ENCODE measurements at places on chromosomes 4 and X.
A peak's percentile ranks its signal among the peaks of the same experiment; 100 is the strongest.

GRCh38 chr4:27000122-27000521 lies 139.5 kb downstream of the STIM2 start:
- DNase-seq = no peak

DNA sequence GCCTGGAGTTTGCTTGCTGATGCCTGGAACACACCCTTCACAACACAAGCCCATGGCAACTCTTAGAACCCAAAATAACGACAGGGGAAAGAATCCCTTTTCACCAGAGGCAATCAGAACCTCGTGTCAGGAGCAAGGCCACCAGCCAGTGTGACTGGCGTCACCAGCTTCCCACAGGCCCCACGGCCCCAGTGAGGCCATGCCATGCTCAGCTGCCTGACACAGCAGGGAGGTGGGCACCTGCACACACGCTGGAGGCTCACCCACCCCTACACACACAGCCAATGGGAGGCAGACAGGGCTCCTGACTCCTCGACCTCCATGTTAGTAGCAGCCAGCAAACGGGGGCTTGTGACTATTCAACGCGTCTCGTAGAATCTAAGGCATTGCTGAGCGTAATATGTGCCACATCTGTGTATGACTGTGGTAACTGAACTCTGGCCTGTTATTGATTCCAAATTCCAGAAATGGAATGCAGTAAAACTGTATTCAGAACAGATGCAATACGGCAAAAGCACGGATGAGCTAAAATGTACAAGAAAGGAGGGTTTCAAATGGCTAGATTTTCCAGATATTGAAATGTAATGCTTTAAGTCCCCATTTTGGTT lies 28.5 kb downstream of the RNF212 start:
- no peak for DNase-seq

- DNase-seq = no peak
Observed at GRCh38 chrX:14124562-14124961, 94.9 kb upstream of the GEMIN8 start.

GRCh38 chr4:76738086-76738931 lies 159.6 kb downstream of the SOWAHB start:
- DNase-seq = no peak

- no peak for DNase-seq
Observed at GRCh38 chr4:124590480-124590879, 122.1 kb downstream of the ANKRD50 start.

DNA sequence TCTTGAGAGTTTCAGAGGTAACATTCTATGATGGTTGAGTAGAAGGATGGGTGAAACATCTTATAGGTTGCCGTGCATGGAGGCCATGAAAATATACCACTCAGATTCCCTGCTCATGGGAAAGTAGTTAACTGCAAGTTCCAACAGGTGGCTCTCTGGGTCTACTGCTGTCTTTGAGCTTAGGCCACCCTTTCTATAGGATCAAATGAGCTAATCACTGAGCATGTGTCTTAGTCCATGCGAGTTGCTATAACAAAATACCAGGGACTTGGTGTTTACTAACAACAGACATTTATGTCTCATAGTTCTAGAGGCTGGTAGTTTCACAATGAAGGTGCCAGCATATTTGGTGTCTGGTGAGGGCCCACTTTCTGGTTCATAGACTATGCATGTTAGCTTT lies 144.8 kb upstream of the UNC5C start:
- DNase-seq = no peak

- DNase-seq = no peak
Observed at GRCh38 chr4:178937130-178937529, 1494.9 kb upstream of the AGA start.

GRCh38 chrX:50475208-50475607 lies 4.6 kb upstream of the DGKK start:
- DNase-seq = no peak

DNA sequence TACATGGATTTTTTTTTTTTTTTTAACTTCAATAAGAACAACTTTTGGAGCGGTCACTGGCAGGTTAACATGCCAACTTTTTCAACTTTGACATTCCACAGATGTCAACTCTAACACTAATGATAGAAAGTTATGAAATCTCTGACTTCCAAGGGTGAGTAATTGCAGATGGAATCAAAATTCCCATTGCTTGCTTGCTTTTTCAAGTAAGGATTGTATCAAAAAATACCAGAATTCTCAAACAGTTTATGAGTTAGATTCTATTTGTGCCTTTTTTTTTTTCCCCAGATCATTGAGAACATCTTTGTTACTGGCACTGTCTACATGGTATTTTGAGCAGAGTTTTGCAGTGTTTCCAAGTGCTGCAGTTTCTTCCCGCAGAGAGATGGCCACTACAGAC lies 50.3 kb upstream of the OTUD4 start:
- DNase-seq = no peak

DNA sequence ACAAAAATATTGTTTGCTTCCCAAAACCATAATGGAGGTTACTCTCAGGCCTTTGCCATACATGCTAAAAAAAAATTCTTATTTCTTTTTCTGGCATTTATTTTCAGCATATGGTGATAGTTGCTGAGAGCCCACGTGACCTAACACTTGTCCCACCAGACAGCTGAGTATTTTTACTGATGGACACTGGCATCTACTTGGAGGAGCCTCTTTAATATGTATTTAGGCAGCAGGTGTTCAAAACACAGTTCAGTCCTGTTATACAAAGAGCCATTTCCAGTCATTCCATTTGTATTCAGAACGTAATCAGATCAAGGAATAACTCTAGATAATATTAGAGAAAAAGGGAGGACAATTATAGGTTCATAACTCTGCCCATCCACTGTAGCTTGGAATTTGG lies 95.5 kb downstream of the CXCL13 start:
- no peak for DNase-seq

GRCh38 chr4:88940506-88940905 lies 116.5 kb downstream of the FAM13A start:
- DNase-seq = no peak

- no peak for DNase-seq
Observed at GRCh38 chrX:150508018-150508417, 60.4 kb upstream of the MTM1 start.

GRCh38 chr4:13860126-13860525 lies 232.6 kb upstream of the BOD1L1 start:
- DNase-seq = no peak

DNA sequence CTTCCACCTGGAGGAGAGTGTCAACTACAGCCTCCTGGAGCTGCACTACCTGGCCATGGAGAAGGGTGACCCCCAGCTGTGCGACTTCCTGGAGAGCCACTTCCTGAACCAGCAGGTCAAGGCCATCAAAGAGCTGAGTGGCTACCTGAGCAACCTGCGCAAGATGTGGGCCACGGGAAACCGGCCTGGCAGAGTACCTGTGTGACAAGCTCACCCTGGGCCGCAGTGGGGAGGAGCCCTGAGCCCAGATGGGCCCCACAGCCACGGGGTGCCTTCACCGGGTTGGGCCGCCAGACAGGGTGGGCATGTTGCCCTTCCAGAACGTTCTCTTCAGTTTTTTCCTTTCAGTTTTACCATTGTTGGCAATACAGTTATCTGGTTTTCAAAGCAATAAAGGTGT lies 15.2 kb upstream of the FAM47A start:
- DNase-seq = no peak

GRCh38 chr4:182250446-182250845 lies 7.2 kb downstream of the TENM3 start:
- no peak for DNase-seq

GRCh38 chr4:94889946-94890345 lies 132.2 kb downstream of the BMPR1B start:
- DNase-seq = no peak

- DNase-seq = no peak
Observed at GRCh38 chr4:171340258-171340657, 472.9 kb upstream of the GALNTL6 start.

DNA sequence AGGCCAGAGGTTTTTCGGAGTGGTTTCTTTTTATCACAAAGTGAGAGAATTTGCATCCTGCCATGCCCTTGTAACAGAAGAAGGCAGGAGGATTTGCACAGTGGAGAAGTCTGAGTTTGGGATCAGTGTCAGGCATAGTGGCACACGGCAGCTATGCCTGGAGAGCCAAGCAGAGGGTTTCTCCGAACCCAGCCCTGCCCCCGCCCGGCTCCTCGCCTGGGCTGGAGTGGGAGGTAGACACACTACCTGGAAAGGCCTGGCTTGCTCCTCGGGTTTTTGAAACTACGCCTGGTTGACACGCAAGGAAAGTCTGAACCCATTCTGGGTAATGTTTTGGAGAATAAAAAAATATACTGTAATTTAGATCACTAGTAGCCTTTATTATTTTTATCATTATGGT lies 1653.6 kb upstream of the TENM3 start:
- DNase-seq = no peak

DNA sequence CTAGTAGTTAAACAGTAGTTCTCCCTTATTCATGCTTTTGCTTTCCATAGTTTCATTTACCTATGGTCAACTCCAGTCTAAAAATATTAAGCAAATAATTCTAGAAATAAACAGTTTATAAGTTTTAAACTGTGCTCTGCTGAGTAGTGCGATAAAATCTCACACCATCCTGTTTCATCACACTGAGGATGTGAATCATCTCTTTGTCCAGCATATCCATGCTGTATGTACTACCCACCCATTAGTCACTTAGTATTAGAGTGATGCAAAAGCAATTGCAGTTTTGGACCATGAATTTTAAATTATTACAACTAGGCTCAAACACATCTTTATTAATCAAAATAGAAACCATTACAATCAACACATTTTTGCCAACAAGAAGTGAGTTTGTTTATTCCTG lies 187.4 kb downstream of the TEX13C start:
- DNase-seq = no peak

DNA sequence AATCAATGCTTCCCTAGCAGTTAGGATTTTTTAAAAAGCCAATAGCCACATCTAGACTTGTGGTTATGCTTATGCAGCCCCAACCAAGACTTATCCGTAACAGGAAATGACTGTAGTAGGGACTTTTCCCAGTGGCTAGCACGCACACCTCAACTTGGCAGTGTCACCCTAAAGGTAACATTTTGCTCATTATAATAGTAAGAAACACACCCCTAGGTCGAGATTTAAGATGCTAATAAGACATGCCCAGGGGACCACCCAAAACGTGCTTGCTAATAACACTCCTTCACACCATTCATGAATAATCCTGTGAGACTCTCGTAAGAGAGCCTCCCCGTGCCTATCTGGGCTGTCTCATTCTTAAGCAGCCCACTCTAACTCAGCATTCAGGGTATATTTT lies 195.3 kb downstream of the CHIC1 start:
- DNase-seq = no peak

GRCh38 chr4:79935274-79935673 lies 137.8 kb downstream of the ANTXR2 start:
- no peak for DNase-seq

- DNase-seq = no peak
Observed at GRCh38 chrX:97860226-97860625, 976.5 kb downstream of the RPA4 start.

- DNase-seq = no peak
Observed at GRCh38 chr4:176653401-176654220, 139.1 kb downstream of the VEGFC start.

DNA sequence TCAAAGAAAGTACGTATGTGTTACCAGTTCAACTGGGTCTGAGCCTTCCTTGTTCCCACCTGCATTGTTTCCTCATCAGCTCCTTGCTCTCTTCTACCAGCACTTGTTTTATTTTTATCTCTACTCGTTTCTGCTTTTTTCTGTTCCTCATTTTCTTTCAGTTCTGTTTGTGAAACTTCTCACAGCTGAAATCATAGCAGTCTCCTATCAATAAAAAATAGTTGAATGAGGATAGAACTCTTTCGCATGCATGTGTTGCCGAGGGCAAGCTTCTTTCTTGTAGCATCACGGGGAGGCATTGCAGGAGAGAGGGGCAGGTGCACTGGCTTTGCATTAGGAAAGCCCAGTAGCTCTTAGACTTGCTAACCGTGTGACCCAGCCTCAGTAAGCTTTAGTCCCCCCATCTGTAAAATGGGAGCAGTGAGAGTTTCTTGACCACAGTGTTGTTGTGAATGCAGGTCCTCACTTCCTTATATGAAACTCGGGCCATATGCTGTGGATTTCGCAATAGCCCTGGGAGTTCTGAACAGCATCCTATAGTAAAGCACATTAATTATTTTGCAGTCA lies 24.7 kb downstream of the OFD1 start:
- DNase-seq = no peak

GRCh38 chrX:31021537-31021936 lies 50.3 kb downstream of the FTHL17 start:
- no peak for DNase-seq

DNA sequence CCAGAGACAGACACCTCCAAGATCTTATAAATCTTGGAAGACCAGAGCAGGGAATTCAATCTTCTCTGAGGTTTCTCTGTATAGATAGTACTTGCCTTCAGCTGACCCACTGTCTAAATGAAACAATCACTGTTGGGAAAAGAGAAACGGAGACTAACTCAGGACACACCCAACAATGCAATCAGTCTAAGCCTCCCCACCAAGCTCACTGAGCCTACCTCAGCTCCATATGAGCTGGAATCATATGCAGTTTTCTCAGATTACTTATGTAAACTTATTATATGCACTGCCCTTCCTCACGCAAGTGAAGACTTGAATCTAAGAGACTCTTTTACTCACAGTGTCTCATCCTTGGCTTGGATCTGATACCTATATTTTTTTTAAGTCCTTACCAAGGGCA lies 110.5 kb downstream of the PCDH19 start:
- no peak for DNase-seq

DNA sequence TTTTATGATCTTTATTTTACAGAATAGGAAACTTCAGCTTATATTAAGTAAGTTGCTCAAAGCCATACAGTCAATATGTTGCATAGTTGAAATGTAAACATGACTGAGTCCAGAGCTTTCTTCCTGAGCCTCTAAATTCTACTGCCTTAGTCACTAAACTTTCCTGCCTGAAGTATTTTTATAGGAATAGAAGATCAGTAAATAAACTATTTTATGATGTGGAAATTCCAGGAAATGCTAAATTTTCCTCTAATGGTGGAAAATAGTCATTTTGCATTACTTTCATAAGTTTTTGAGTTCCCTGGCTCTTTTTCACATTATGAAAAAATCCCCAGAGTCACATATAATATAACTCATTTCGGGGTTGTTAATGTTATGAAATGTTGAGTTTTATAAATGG lies 182.8 kb downstream of the BANK1 start:
- no peak for DNase-seq

DNA sequence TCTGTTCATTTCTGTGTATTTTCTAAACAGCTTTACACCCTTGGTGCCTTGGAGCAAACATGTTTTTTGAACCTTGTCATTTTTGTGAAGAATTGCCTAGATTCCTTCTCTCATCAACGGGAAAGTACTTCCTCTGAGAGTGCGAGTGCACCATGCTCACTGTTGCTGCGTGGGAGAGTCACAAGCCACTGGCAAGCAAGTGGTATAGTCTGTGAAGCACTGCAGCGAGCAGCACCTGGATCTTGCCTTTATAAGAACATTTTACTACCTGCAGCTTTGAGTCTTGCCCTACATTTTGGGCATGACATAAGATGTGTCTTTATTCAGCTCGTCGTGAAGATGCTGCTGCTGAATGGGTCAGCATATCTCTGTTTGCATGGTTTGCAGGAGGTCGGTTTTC lies 44.9 kb downstream of the HADH start:
- DNase-seq = peak; percentile 42

GRCh38 chr4:129346734-129347133 lies 250.8 kb downstream of the C4orf33 start:
- DNase-seq = no peak

- no peak for DNase-seq
Observed at GRCh38 chrX:11698702-11699101, 33.0 kb upstream of the ARHGAP6 start.

- no peak for DNase-seq
Observed at GRCh38 chr4:102809691-102810090, 17.7 kb downstream of the UBE2D3 start.
